SK-N-DZ (cell line): ENCODE measurements at places on chromosomes 16 and 17.

DNA sequence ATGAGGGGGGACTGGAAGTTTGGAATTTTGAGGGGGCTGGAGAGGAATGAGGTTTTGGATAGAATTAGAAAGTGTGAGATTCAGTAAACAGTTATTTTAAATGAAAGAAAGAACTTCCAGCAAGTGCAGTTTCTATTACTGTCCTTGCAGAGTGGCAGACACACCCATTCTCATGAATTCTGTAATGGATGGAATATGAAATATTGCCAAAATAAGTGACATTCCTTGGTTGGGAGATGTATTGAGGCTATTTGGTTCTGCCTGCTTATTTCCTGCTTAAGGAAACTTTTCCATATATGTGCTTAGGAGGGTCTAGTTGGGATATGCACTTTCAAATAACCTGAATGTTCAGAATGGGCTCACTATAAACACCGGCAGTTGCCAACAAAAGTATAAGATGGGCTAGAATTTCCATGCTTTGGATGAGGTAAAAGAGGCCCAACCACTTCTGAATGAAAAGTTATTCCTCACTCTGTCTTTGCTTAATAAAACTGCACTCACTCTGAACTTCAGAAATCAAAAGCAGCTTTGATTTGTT is 434.4 kb downstream of the CA10 start:
- DNase-seq = no peak

GRCh38 chr16:14301169-14302030 is 230.3 kb downstream of the MRTFB start:
- no peak for DNase-seq

- no peak for DNase-seq
These were observed 64.6 kb downstream of the ARHGAP44 start for GRCh38 chr17:12853921-12854320.

- peak; percentile 88 for DNase-seq
These were observed 89.1 kb upstream of the GNAO1 start for GRCh38 chr16:56102183-56102686.

GRCh38 chr17:55090079-55090492 is 121.5 kb downstream of the STXBP4 start:
- no peak for DNase-seq

GRCh38 chr17:29168079-29168758 is 12.0 kb downstream of the MYO18A start:
- no peak for DNase-seq

GRCh38 chr17:76585649-76586593 is at the start of gene ST6GALNAC2:
TSS of gene ST6GALNAC2 (minus strand) at chr17:76585860. CDS start at chr17:76585808, 52 bp downstream.
- no peak for DNase-seq

DNA sequence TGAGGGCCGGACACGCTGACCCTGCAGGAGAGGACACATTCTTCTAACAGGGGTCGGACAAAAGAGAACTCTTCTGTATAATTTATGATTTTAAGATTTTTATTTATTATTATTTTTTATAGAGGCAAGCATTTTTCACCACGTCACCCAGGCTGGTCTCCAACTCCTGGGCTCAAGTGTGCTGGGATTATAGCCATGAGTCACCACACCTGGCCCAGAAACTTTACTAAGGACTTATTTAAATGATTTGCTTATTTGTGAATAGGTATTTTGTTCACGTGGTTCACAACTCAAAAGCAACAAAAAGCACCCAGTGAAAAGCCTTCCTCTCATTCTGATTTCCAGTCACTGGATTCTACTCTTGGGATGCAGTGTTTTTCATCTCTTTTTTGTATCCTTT is 2.3 kb upstream of the SERPINF1 start:
- DNase-seq = no peak

GRCh38 chr16:50274326-50275097 is 8.2 kb downstream of the ADCY7 start:
- no peak for DNase-seq

GRCh38 chr16:88973007-88973410 is 4.0 kb downstream of the CBFA2T3 start:
- peak; percentile 51 for DNase-seq

DNA sequence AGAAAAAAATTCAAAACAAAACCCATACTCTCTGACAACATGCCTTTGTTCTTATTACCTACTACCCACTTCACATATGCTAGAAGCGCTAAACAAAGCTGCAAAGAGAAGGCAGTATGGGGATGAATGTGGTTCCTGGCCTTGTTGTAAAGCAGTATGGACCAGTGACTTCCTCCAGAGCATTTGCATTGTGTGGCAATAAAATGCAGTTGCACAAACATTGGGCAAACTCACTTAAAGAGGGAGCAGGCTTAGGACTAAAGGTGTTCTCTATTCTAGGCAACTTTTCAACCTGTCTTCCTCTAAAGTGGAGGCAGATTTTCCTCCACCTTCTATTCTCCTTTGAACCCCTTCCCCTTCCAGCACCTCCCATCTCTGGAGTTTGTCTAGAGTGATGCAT is 17.1 kb downstream of the TMIGD1 start:
- DNase-seq = no peak

GRCh38 chr16:50396761-50397535 is 28.2 kb upstream of the BRD7 start:
- no peak for DNase-seq

GRCh38 chr17:47687748-47688147 is 6.2 kb upstream of the TBKBP1 start:
- no peak for DNase-seq

- peak; percentile 83 for DNase-seq
These were observed 26.2 kb downstream of the ANKRD40 start for GRCh38 chr17:50681263-50682200.

DNA sequence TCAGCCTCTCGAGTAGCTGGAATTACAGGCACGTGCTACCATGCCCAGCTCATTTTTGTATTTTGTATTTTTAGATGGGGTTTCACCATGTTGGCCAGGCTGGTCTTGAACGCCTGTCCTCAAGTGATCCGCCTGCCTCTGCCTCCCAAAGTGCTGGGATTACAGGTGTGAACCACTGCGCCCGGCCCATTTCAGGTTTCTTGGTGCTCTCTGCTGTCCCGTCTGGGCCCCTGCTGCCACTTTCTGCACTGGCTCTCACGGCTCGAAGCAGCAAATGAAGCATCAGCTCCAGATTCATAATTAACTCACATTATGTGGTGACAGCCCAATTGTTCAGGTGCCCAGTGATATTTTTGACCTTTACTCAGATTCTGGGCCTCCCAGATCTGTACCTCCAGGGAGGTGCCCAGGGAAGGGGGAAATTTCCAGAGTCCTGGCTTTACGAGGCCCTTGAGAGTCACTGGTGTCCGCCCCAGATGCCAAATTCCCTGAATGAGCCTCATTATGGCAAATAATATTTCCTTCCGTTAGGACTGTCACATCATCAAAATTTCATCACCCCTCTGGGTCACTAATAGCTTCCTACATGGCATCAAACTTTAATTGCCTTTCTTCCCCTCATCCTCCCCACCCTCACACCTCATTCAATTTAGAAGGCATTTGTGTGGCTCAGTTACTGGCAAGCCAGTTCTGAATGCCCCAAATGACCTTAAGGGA is 9.0 kb downstream of the SDK2 start:
- no peak for DNase-seq

DNA sequence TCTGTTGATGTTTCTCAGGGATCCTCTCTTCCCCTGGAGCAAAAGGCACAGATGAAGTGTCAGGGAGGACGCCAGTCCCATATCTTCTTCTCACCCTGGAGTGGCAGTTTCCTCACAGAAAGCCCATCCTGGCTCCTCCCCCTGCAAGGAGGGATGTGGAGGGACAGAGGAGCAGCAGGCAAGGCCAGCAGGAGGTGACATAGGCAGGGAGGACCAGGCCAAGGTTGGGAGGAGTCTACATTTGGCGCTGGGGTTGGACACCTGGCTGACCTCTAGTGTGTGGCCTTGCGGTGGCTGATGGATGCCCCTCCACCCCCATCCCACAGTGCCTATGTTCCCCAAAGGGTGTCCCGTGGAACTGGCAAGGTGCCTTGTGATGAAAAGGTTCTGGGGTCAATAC is 125.4 kb downstream of the SEC14L1 start:
- DNase-seq = no peak

DNA sequence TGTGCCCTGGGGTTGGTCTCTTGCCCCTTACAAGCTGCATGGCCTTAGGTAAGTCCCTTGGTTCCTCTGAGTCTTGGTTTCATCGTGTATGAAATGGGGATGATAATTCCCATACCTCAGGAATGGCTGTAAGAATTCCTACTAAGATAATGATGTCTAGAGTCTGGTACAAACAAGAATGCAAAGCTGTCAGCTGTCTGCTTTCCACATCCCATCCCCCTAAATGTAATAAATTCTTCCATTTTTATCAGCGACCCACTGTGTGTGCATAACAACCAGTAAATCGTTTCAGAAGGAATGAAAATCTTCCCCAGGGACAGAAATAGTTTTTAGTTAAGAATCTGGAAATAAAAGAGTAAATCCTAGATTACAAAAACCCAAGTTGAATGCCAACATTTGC is 95.4 kb downstream of the CPPED1 start:
- no peak for DNase-seq

- DNase-seq = peak; percentile 71
These were observed 197.6 kb downstream of the ENGASE start for GRCh38 chr17:79272220-79272619.

DNA sequence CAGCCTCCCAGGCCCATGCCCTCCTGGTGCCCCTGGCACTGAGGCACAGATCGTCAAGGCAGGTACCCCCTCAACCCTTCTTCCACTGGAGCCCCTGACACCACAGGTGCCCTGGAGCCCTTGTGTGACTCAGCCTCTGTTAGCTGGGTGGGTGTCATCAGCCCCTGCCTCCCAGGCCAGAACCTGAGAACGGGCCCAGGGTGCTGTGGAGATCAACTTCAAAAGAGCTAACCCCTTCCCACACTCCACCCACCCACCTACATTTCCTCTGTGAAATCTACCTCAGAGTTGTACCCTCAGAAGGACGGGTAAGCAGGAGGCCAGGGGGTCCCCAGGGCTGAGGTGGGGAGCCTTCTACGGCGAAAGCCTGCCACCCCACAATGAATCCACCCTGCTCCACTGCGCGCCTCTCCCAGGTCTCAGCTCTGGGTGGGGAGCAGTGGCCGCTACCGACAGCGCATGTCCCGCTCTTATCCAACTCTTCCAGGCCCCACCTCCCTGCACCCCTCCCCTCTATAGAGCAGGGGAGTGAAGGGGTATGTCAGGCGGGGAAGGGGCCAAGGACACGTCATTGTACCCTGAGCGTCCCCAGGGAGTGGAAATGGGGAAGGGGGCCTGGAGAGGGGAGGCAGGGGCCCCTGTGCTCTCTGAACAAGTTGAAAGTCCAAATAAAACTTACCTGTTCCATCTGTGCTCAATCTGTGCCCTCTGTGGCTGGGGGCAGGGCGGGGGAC is 17.6 kb downstream of the TBKBP1 start:
- no peak for DNase-seq

DNA sequence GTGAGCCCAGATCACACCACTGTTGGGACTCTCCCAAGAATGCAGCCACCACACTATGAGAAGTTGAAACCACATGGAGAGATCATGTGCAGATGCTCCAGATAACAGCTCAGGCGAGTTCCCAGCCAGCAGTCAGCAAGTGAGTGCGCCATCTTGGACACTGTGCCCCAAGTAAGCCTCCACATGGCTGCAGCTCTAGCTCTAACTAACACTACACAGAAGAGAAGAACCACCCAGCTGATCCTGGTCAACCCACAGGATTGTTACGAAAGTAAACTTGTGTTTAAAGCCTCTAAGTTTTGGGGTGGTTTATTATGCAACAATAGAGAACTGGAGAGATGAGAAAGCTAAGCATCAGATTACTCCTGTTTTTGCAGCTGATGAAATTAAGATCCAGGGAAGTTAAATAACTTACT is 25.8 kb downstream of the SLC38A7 start:
- no peak for DNase-seq

GRCh38 chr16:20072146-20072873 is 1.4 kb downstream of the GPR139 start:
- DNase-seq = no peak

DNA sequence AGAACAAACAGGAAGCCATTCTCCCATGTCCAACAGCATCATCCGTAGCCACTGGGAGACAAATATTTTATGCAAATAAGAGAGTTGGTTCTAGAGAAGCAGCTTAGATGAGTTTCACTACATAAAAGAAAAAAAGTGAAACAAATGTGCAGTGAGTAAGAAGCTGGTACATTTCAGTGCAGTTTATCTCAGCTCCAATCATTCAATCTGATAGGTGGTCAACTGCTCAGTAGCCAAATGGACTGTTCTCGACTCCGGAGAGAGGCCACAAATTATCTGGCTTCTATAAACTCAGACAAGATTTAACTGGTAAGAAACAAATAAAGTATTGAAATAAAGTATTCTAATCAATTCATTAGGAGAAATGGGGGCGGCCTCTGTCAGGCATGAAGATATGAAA is 68.3 kb downstream of the MAF start:
- DNase-seq = no peak

DNA sequence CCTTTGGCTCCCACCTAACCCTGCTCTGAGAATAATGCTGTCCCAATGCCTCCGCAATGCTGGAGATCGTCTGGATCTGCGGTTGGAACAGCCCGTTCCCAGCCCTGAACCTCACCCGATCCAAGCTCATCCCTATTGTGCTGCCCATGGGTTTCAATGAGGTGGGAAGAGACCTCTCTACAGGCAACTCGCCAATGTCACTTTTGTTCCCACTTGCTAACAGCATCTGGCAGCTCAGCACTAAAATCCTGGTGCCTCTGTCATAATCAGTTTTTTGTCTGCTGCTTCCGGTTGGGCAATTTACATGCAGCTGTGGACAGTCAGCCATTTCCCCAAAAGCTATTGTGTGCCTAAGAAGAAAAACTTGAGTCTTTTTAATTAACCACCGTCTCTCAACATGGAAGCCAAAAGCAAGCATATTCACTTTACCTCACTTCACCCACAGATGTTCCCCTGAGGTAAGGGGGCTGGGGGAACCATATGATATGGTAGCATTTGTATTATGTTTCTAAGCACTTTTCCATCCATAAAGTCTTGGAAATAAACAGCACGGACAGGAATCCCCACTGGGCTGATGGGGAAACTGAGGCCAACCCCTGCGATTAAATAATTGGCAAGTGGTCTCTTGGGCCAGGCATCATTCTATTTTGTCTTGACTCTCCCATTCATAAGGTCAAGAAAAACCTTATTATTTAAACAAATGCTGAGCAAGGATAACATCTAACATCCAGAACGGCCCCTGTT is 159.2 kb upstream of the CDH5 start:
- no peak for DNase-seq

- no peak for DNase-seq
These were observed 16.3 kb downstream of the SOX9 start for GRCh38 chr17:72137161-72137560.

DNA sequence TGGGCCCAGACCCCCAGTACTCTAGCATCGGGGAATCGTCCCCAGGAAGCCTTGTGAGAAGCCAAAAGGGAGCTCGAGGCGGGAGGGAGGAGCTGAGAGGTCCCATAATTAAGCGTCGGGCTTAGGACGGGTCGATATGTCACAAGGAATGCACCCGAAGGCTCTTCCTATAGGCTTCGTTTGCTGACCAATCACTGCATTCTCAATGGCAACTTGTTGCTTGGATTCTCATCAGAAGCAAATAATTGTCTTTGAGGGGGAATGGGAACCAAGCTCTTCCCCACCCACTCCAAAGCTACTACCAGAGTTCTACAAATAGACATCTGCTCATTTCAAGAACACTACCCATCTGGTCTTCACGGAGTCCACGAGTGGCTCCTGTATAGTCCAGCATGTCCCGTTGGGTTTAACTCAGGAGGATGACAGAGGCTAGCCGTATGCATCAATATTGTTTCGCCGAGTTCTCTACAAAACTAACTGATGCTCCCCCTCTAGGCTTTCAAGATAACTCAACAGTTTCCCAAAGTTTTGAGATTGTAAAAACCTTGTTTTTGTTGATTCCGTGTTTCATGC is 628 bp upstream of the BLMH start:
- peak; percentile 74 for DNase-seq

- DNase-seq = no peak
These were observed 53.0 kb upstream of the MEAK7 start for GRCh38 chr16:84557504-84557903.

GRCh38 chr17:62045517-62045916 is 19.6 kb downstream of the MED13 start:
- no peak for DNase-seq
